Left ventricle myocardium superior (tissue), 1 donor: ENCODE measurements at places on chromosomes 1 and 21. TPM values are rescaled to one million over a fixed set of nuclear protein-coding genes. Genes with fewer than 3 reads are reported as not detected.

Gene ANGPTL3
- not detected for total RNA-seq

- DNase-seq = no peak
Measured at GRCh38 chr1:233945573-233945972, 41.1 kb downstream of the SLC35F3 start.

GRCh38 chr21:15199414-15200383 lies 134.9 kb upstream of the NRIP1 start:
- no peak for DNase-seq

Gene S100A8
- 40.7 TPM for total RNA-seq

DNA sequence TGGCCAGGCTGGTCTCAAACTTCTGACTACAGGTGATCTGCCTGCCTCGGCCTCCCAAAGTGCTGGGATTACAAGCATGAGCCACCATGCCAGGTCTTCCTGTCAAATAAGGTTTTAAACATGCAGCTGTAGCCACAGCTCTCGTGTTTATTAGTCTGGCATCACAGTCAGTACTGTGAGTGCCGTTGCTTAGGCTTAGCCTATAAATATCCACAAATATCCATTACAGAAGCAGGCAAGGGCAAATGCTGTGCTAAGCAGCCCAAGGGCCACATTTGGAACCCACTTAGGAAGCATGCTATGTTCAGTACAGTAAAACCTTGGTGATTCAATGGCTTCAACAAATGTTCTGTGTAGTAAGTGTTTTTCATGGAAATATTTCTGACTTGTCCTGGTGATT lies 75.9 kb downstream of the KIF1B start:
- peak; percentile 38 for DNase-seq

DNA sequence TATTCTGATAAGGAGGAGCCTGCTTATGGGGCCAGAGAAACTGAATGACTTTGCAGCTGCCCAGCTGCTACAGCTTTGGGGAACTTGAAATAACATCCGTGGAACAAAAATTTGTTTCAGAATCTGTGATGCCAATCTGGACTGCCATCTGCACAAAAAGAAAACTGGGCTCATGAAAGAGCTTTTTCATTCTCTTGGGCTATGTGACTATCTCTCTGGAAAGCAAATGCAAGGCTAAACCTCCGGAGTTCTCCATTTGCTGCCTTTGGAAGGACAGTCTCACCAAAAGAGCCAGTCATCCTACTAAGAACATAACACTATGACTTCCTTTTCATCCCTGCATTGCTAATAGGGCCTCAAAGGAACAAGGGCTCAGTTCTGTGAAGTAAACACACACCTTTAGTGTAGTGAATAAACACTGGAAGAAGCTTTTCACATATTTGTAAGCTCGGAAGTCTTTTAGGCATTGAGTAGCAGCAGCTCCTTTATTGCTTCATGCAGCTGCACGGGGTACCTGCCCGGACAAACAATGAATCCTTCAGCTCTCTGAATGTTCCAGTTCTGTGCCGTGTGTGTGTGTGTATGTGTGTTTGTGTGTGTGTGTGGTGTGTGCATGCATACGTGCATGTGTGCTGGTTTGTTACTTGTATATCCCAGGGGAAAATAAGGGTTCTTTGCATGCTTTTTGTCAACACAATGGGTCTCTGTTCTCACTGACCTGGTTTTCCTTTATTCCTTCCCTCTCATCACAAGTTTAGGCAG lies 255.5 kb upstream of the SGIP1 start:
- DNase-seq = no peak

Gene LCE1E
- not detected for total RNA-seq

DNA sequence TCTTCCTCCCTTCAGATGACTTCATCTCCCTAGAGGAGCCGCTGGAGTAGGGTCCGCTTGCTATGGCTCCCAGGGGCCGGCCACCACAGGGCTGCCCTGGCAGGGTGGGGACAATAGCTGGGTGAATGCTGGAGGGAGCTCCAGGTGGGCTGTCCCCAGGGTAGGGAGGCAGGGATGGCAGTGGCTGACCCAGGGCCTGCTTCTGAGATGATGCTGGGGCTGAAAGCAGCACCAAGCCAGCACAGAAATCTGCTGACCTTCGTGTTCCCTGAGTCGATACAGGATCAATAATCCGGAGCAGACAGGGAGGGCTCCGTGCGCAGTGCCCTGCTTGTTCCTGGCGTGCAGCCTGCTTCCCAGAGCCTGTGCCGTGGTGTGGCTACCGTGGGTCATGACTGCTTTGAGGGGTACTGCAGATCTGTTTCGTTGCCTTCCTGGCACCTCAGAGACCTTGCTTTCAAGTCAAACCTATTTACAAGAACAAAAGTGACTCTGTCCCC lies 34.0 kb downstream of the TFF3 start:
- DNase-seq = no peak

- DNase-seq = no peak
Measured at GRCh38 chr1:46172321-46172720, 2.6 kb upstream of the TSPAN1 start.

DNA sequence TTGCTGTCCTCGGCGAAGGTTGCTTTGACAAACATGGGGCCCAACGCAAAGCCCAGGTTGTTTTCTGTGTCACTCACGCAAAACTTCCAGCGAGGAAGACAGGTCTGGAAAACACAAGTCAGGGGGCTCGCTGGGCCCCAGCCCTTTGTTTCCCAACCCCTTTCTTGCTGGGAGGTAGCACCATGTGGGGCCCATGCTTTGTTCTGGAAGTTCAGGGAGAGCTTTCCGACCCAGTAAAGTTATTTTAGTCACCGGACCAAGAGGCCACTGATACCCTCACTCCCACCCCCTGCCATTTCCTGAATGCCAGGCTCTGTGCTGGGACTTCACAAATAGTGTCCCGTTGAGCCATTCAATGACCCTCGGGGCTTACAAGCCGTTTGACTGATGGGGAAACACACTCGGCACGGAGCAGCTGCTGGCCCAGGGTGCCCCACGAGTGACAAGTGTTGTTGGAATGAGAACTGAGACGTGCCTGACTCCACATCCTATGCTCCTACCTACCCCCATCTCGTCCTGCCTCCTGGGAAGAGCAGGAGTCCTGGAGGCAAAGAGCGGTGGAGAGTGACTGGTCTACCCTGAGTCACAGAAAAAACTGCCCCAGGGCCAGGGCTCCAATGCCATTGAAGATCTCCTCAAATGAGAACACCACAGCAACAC lies 52.0 kb downstream of the ECE1 start:
- DNase-seq = no peak

Gene NEK2
- total RNA-seq = 0.25 TPM

DNA sequence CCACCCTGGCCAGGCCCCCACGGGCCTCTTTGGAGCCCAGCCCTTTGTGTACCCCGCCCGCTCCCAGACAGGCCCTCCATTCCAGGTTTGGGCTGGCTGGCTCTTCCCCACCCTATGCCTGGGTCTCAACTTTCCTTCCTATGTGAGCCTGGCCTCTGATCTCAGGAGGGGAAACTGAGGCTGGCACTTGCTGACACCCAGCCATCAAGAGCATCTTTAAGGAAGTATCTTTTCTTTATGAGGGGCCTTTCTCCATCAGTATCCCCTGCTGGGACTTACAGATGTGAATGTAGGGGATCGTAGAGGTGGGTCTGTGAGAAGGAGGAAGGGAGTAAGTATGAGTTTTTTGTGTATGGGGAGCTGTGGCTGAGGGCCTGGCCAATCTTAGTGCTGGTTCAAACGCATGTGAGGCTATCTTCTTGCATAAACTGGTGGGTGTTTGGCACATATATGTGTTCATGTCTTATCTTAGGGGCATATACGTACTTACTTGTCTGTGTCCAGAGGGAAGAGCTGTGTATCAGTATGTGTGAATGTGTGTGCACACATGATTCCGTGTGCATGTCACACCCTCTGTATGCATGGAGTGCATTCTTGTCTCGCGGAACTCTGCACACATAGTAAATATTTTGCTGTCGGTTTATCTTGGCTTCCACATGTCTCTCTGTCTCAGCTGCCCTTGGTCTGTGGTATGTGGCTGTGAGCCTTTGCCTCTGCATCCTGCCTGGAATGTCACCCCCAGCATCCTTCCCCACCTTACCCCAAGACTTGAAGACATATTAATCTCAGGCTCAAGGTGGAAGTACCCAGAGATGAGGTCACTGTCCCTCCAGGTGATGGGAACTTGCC lies 5.4 kb downstream of the NECTIN4 start:
- no peak for DNase-seq

GRCh38 chr1:32197837-32198236 lies 2.6 kb upstream of the CCDC28B start:
- no peak for DNase-seq

GRCh38 chr1:176183618-176184017 lies 23.5 kb downstream of the COP1 start:
- DNase-seq = no peak

Gene OR2T11
- not detected for total RNA-seq

DNA sequence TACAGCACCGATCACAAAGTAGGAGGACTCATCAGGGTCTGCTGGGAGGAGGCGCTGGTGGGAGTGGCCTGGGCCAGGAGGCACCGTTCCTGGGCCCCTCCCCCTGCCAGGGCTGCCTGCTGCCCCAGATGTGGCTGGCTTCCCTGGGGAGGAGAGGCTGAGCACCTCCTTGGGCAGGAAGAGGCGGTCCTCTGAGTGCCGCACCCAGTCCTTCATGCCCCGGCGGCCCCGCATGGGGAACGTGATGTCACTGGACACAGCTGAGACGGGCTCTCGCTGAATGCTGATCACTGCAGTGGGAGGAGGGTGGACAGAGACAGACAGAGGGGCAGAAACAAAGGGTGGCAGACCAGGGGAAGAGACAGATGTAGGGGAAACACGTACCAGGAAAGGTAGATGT lies 24.8 kb downstream of the ADGRB2 start:
- no peak for DNase-seq
